Activated CD8-positive, alpha-beta memory T cell treated with anti-CD3 and anti-CD28 coated beads, Interleukin-2, amount 10 ng/mL, durations not matched to agents 7 days and 5 days (primary cell): ENCODE measurements at places on chromosomes 16 and 17. TPM values are rescaled to one million over a fixed set of nuclear protein-coding genes. Genes with fewer than 3 reads are reported as not detected.
A peak's percentile ranks its signal among the peaks of the same experiment; 100 is the strongest.

- no peak for DNase-seq
These were observed 7.1 kb upstream of the LPCAT2 start for GRCh38 chr16:55501549-55502322.

Gene NPIPB6
- total RNA-seq, result 2.0 TPM

DNA sequence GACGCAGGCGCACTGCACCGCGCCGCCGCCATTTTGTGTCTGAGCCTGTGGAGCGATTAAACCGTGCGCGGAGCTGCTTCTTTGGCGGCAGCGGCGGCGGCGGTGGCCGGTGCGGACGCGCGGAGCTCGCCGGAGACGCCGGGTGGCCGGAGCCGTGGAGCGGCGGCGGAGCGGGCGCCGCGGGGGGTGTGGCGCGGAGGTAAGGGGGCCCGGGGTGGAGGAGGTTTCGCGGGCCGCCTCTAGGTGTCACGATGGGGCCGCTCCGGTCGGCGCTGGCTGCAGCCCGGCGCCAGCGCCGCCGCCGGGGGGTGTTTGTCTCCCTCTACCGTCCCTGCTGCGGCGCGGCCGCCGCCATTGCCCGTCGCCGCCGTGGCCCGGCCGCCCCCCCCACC is at the start of gene CTCF:
Gene CTCF (plus strand): TSS at position 1 of the 392 bp plus-strand sequence. CDS start 48,307 bp downstream, outside the sequence.
- DNase-seq, result peak; percentile 88

DNA sequence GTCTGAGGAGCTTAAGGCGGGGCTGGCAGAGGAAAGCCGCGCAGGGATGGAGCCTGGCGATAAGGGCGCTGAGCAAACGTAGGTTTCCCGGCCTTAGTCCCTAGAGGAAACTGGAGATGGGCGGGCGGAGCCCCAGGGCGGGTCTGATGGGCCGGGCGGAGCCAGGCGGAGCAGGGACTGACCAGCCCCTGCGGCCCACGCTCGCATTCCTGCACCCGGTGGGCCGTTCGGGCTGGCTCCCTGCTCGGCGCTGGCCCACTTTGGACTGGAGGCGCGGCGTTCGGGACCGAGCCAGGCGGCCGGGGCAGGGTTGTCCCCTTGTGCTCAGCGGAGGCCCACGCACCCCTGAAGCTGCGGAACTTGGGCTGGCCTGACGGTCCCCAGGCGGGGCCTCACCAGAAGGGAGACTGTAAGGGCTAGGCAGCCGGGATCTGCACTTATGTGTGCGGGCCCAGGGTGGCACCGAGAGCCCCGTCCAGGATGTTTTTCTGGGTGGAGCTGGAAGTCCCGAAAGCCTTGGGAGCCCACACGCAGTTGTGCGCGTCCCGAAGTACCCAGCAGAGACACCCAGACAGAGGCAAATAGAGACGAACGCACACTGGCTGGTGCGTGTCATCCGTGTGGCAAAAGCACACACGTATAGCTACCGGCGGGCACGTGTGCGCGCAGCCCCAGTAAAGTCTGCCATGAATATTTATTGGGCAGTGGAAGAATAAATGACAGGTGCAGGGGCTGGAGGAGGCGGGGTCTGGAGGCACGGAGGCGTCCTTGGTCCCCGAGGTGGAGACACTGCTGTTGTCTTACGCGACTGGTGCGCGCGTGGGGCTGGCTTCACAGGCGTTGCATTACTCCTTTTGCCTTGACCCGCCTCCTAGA is 1.4 kb downstream of the PYDC1 start:
- DNase-seq, result no peak

DNA sequence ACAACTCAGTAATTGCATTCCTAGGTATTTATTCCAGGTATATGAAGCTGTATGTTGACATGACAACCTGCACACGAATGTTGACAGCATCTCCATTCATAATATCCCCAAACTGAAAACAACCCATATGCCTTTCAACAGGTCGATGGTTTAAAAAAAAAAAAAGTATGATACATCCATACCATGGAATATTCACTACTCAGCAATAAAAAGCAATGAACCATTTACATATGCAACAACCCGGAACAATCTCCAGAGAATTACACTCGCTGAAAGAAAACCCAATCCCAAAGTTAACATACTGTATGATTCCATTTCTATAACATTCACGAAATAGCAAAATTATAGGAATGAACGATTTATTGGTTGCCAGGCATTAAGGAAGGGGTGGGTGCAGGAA is 53.3 kb upstream of the DNAH9 start:
- DNase-seq, result no peak
